ENCODE measurements at places on chromosomes 16 and 17.

DNA sequence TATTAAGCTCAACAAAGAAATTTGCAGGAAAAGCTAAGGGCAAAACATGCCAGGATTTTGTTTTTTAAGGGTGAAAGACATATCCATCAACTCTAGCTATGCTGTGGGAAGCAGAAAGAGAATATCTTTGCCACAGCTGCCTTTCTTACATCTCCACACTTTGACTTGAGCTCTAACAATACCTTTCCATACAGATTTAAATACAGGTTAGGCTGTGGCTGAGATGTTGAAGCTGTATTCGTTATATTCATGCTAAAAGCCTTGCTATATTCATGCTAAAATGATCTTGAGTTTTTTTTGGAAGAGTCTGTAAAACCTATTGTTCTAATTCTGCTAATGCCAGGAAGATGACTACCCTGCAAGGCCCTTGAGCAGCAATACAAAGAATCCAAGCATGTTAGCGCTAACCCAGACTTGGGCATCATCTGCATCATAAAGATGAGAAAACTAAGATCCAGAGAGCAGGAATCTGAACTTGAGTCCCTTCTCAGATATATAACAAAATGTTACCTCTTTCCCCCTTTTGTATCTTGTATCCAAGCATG, 204.8 kb upstream of the C17orf78 start:
- DNase-seq, result no peak

DNA sequence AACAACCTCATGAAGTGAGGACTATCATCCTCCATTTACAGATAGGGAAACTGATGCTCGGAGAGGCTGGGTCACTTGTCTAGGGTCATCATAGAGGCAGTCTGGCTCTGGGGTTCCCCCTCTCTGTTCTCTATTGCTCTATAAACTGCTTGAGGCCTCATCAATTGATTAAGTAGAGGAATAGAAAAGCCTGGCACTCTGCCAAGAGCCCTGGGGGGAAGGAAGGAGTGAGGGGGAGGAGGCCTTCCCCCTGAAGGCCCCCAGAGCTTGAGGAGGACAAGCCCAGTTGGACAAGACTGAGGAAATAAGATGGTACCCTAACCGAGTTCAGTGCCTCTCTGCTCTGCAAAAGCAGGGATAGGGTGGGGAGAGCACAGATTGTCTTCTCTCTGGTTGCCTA, 21.0 kb downstream of the SDK2 start:
- DNase-seq, result no peak

DNA sequence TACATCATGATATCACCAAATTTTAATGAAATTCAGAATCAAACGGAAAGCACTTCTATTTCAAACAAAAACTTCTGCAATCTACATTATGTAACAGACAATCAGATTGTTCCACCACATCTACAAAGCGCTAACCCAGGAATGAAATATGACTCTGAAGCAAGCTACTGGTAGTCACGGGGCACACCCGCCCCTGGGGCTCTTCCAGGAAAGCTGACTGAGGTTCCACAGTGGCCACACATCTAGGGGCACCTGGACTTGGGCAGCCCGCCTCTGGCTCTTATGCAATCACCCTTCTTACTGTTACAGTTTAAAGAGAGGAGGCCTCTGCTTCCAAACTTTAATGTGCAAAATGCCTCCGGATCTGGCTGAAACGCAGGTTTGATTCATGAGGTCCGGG, 27.5 kb downstream of the ZCCHC14 start:
- DNase-seq, result no peak

DNA sequence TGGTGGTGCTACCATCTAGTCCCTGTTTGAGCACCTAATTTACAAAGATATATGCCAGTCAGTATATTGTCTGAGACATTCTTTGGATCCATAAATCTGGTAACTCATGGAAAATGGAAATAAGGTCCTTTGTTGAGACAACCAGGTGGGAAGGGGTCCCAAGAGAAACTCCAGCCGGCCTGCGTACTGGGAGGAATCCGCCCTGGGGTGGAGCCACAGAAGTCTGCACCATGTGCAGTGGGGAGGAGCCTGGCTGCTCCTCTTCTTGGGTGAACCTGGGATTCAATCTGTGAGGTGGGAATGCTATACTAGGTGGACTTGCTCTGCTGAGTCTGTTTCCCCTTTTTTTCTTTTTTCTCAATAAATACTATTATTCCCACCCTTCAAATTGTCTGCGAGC, 339.2 kb upstream of the TNRC6C start:
- DNase-seq, result no peak

DNA sequence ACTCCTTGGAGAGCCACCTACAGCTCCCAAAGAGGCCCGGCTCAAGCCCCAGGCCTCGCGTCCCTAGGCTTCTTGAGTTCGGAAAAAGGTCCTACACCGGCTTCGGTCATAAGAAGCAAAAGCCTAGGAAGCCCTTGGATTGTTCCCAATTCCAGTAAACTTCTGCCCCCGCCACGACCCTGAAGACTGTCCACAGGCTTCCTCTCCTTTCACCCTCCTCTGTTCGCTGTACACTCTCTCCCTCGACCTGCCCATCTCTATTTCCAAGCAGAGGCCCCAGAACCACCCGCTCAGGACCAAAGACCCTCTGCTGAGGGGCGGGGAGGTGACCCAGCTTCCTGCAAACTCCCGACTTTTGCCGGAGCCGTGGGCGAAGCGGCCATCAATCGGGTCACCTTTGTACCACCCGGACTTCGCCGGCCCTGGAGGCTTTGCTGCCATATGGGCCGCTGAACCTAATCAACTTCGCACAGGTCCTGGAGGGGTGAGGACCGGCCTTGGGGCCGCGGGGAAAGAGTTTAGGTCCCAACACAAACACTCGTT, 2.7 kb downstream of the HOXB2 start:
- DNase-seq, result peak; percentile 66

GRCh38 chr17:78763561-78763960, 18.5 kb downstream of the CYTH1 start:
- no peak for DNase-seq

GRCh38 chr16:71637398-71637797, 11.4 kb downstream of the MARVELD3 start:
- DNase-seq, result no peak

DNA sequence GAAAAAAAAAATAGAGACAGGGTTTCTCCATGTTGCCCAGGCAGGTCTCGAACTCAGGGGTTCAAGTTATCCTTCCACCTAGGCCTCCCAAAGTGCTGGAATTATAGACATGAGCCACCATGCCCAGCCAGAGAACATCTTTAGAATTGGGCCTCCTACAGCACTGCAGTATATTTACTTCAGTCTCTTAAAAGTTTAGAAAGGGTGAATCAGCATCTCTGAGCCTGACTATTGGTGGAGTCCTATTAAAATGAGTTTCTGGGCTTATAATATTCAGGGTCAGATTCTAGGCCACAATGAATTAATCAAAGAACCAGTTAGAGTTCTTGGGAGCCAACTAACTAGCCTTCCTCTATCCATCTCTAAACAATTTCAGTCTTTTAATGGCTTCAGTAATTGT, 22.8 kb downstream of the TADA2A start:
- DNase-seq, result no peak

GRCh38 chr16:54927125-54928015, 3.3 kb upstream of the IRX5 start:
- DNase-seq, result no peak

DNA sequence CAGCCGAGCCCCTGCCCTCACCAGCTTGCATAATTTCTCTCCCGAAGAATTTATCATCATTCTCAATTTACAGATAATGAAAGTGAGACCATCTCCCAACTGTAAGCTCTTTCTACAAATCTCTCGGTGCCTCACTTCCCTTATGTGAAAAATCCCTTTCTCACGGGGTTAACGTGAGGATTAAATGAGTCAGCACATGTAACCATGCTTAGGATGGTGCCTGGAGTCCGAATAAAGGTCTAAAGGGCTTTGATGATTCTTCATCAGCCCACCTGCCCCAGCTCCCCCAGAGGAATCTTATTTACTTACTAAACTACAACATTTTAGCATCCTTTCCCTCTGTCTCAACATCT, 24.8 kb upstream of the PIK3R6 start:
- DNase-seq, result no peak

DNA sequence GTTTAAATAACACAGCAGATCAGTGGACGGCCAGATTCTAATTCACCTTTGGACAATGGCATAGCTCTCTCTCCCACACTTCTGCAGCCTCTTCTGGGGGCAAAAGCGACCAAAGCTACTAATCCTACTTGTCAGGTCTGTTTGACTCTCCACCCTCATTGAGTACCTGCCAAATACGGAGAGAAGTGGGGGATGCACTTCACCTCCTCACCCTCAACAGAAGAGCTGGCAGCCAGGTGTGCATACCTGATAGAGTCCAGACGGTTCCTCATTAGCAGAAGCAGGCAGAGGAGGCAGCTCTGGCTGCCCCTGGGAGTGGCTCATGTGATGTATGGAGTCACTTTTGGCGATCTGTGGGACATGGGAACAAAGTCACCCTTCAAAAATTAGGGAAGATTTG, 4.9 kb downstream of the DNAH3 start:
- DNase-seq, result no peak

DNA sequence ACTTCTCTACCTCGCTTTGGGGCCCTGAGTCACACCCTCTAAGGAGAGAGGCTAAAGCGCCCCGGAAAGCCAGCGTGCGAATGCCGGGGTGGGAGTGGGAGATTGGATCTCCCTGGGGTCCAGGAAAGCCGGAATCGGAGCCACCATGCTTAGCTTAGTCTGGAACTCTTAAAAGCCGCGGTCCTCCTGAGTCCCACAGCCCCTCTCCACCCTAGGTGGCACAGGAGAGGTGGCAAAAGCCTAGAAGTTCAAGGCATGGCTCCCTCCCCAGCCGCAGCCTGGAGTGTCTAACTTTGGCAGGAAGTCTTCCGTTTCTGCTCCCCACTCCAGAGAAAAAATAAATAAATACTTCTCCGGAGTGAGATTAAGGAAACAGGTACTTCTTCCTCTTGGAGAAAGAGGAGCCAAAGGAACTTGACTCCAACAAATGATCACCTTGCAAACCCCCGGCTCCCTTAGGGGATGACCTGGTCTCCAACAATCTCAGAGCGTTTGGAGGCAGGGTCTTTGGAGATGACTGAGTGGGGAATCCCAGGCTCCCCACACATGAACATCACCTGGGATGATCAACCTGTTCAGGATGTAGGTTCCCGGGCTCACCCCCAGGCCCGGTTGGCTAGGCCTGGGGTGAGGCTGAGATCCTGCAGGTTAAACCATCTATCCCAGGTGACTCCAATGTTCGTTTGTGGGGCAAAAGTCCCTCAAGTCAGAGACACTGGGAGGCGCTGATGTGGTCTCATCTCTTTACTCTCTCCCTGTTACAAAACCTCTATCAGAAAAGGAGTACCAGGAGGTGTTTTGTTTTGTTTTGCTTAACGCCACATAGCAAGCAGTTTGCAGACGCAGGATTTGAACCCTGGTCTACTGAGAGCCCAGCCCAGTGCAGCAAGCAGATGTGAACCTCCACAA, 2.9 kb downstream of the CIITA start:
- DNase-seq, result no peak

DNA sequence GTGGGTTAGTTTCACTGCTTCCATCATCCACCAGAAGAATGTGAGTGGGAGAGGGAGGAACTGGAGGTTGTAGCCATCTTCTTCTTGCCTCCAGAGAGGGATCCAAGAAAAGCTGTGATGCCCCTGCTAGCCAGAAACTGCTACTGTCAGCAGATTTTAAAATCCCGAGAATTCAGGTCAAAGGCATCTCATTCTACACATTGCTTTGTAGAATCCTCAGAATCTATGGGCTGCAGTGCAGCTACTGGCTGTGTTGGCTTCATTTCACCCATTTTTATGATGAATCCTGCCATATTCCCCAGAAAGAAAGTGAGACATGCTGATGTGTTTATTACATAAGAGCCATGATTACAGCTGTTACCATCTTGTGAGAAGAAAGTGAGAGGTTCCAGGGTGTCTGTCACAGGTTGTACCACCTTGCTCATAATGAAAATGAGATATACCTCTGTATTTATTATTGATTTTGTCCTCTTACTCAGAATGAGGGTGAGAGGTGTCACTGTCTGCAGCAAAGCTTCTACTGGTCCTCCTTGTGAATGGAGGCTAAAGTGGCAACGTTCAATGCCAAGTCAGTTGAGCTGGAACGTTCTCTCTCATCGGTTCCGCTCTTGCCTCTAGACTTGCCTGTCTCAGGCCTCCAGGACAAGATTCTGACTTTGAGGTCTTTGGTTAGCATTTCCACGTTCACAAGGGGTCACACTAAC, 50.1 kb upstream of the MYH10 start:
- no peak for DNase-seq

GRCh38 chr17:199191-199604, 17.7 kb upstream of the DOC2B start:
- DNase-seq, result no peak

DNA sequence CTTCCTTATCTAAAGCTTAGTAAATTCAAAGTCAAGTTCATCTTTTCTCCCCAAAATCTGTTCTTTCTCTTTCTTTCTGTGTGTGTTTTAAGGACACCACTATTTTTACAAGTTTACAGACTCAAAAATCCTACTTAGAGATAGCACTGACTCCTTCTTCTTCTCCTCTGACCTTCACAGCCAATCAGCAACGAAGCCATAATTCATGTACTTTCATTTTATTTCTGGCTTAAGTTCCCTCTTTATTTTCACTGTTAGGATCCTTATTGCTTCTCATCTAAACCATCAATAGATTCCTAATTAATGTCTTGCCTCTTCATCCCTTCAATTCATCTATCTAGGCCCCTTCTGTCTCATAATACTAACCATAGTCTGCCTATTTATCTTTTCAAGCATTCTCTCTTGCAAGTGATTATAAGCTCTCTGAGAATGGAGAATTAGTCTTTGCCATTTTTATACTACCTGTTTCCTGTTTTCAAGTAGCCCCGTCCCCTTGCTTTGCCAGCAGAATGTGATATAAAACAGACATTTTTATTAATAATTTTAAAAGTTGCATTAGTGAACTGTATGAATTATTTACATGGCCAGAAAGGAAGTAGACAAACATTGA, 27.0 kb downstream of the CDC27 start:
- no peak for DNase-seq

DNA sequence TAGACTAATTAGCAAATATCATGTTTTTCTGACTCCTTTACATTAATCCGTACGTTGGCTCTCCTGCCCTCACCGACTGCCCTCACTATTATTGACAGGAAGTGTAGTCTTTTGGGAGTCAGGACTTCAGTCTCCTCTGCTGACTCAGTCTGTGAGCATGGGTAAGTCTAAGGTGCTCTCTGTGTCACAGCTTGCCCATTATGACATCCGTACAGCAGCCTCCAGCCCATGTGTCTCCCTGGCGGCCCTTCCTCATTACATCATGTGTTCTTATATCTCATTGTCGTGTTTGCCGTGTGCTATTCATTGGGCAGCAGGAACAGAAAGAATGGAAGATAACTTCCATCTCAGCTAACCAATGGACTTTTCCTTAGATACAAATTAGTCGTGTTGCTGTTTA, 77.5 kb downstream of the MRTFB start:
- DNase-seq, result no peak

GRCh38 chr17:44911133-44912001, 3.9 kb downstream of the GFAP start:
- peak; percentile 71 for DNase-seq

- DNase-seq, result no peak
Observed at GRCh38 chr16:57372372-57373116, at the start of gene CX3CL1. Gene CX3CL1 (plus strand): TSS chr16:57372490. CDS start chr16:57372569, 79 bp downstream.
